NCI-H2081 treated with DMSO at 0.1 percent for 48 hours (cell line): ENCODE measurements at places on chromosomes 5 and 9.

GRCh38 chr9:34139477-34140146 is 13.1 kb upstream of the DCAF12 start:
- DNase-seq: no peak

DNA sequence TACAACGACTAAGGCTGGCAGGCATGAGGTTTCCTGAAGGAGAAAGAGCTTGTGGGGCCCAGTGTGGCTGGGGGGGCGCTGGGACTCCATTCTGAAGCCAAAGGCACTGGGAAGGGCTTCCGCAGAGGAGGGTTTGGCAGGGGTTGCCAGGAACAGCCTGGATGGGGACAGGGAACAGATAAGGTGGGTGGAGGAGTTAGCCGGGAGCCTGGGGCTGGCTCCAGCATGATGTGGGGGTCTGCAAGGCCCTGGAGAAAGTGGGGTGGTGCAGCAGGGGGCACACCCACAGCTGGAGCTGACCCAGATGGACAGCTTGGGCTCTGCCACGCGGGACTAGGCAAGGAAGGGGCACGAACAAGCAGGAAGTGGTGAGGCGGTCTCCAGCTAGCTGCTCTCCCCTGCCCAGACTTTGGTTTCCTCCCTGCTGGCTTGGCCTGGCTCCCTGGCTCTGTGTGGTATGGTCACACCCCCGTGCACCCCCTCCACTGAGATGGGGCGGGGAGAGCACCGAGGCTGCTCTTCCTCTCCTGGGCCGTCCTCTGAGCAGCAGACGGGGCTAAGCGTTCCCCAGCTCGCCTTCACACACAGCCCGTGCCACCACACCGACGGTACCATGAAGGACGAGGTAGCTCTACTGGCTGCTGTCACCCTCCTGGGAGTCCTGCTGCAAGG is at the start of gene LTC4S:
LTC4S (plus strand) TSS at position 519 of the 672 bp plus-strand sequence; CDS start at position 614, 95 bp downstream.
- no peak for DNase-seq

DNA sequence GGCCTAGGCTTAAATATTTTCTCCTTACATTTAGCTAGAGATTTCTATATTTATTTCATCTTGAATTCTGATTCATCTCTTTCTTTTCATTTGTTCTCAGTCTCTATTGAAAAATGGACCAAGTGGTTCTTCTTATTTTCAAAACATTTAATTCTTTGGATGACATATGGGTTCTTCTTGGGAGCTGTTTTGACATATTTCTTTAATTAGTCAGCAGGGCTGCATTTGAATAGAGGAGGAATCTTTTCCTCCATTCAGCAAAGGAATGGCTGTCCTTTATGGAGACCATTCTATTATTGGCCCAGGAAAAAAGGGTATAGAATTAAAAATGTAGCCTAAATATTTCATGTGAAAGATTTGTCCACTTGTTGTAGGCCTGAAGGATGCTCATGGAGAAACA is 109.9 kb downstream of the RPS23 start:
- no peak for DNase-seq

DNA sequence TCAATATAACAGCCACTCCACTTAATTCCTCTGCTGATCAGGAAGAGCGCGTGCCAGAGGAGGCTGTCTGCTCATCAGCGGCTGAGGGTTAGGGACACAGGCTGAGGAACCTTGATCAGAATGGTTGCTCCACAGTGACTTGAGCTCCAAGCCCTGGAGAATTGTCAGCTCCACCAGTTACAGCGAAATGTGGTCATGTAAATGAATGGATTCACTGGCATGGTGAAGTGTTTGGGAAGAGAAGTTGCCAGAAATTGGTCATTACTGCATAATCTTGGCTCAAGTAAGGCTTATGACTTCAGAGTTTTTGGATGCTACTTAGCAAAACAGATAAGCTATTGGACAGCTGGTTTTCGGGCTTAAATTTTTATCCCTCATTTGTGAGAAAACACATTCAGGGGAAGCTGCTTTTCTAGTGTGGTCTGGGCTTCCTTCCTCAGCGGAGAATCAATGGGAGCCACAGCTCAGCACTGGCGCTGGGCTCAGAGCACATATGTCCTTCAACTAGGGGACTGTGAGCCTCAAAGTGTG is 65.0 kb downstream of the PRRT1B start:
- DNase-seq: no peak

DNA sequence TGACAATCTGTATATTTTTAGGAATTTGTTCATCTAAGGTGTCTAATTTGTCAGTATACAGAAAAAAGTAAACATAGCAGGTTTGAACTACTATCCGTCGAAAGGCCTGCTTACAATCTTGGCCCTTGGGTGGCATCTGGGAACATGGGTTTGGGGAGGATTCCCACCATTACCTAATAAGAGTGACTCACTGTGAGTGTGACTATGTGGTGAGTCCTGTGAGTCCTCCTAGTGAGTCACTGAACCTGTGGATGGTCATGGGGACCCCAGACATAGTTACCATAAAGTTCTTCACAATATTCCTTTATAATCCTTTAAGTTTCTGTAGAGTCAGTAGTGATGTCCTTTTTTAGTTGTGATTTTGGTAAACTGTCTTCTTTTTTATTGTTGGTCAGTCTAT is 37.0 kb downstream of the RNF130 start:
- DNase-seq: no peak

GRCh38 chr5:149301744-149302380 is 30.2 kb downstream of the AFAP1L1 start:
- no peak for DNase-seq

- no peak for DNase-seq
Observed at GRCh38 chr9:118538959-118539358, 830.3 kb downstream of the BRINP1 start.

DNA sequence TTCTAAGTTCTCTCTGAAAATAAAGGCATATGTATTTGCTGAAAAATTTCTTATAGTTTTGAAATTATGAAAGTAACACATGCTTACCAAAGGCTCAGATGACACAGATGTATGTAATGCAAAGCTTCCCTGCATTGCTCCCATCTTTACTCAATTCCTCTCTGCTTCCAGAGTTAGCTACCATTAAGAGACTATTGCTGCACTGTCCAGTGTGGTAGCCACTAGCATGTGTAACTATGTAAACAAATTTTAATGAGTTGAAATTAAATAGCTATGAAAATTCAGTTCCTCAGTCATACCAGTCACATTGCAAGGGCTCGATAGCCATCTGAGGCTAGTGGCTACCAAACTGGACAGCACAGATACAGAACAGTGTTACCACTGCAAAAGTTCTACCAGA is 17.9 kb downstream of the FRMD3 start:
- DNase-seq: no peak

DNA sequence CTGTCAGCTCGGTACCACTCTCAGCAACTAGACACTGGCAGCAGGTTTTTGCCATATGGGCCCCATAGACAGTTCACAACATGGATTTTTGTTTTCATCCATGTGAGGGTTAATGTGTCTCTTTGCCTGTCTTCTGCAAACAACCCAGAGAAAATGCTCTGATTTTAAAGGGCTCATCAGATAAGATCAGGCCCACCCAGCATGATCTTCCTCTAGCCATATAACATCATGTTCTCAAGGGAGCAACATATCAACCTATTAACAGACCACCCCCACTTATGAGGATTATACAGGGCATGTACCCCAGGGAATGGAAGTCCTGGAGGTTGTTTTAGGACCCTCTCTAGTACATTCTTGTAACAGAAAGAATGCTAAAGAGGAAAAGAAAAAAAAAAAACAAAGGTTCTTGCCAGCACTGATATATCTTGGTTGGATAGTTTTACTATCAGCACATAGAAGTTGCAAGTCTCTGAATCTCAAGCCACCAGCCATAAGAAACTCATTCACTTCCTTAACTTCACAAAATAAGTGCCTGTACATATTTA is 1015.1 kb downstream of the TLE4 start:
- no peak for DNase-seq

- DNase-seq: no peak
Observed at GRCh38 chr5:111337688-111338087, 113.5 kb downstream of the CAMK4 start.

DNA sequence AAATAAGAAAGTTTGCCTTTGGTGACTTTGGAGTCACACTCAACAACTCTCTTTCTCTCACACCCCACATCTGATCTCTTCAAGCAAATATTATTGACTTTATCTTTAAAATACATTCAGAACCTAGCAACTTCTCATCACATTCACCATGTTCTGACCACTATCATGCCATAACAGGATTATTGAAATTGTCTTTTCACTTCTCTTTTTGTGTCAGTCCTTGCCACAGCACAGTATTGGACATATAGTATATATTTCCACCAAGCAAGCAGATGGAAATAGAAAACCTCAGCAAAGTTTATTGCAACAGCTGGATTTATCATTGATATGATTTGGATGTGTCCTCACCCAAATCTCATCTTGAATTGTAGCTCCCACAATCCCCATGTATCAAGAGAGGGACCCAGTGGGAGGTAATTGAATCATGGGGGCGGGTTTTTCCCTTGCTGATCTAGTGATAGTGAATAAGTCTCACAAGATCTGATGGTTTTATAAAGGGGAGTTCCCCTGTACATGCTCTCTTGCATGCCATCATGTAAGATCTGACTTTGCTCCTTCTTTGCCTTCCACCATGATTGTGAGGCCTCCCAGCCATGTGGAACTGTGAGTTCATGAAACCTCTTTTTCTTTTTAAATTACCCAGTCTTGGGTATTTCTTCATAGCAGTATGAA is 26.9 kb upstream of the ITGA1 start:
- no peak for DNase-seq

DNA sequence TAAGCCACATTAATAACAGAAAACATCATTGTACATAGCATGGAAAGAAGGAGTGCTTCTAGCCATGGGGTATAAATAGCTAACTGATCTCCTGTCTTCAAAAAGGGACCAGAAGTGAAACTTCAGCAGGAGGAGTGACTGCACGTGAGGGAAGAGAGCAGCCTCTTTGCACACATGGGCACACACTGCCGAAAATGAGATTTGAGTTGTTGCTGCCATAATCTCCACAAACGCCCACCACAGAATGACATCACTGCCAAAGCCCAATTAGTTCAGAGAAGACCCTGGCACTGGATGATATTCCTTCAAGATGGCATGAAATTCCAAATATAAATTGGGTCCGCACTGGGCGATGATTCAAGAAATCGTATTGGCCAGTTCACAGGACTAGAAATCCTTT is 238.9 kb upstream of the NR4A3 start:
- no peak for DNase-seq

DNA sequence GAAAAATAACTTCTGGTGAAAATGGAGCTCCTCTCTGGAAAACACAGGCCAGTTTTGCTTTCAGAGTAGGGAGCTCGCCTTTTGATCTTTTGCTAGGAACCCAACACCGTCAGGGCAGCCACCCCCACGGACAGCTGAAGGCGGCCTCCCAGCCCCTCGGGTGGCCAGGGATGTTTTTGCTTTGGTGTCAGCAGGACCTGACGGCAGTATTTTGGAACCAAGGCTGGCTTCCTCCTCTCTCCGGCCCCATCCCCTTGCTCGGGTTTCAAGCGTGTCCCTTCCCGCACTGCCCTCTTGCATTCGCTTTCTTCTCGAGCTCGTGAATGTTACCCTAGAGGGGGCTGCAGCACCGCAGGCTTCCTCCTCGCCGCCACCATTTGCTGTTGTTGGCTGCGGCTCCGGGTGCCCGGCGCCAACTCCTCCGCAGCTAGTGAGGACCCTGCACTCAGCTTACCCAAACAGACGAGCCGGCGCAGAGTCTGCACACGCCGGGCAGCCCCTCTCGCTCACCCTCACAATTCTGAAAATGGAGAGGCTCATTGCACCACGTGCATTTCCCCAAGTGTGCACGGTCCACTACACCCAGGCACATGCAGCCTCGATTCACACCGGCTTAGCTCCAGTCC is 35.5 kb upstream of the ADAMTSL1 start:
- DNase-seq: no peak

DNA sequence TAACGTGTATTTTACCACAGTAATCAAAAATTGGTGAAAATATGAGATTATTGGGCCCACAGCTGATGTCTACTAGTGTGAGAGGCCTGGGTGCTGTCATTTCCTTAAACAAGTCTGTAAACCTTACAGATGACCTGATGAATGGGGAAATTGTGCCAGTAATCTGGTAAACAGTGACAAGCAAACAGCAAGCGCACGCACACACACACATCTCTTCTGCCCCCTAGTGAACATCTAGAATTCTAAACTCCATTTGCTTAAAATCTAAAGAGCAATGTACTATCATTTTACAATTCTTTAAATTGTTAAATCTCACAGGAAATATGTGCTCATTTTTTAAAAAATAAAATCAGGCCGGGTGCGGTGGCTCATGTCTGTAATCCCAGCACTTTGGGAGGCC is 7.5 kb upstream of the RAPGEF1 start:
- no peak for DNase-seq

DNA sequence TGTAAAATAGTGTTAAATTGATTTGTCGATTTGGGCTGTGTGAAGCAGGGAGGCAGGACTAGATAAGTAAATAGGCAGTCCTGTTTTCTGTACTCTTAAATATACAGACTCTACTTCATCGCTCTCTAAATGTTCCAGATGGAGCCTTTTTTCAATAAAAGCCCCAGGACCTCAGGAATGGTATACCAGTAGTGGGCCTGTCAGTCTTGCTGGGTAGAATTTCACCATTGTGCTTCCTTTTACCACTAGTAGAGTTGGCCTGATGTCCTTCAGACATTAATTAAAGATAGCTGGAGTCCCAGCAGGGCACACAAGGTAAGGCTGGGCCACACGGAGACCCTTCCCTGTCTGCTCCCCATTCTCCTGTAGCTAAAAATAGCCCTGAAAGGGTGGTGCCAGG is 6.0 kb downstream of the SNX18 start:
- DNase-seq: no peak

GRCh38 chr5:123700624-123701287 is 188.8 kb downstream of the CSNK1G3 start:
- no peak for DNase-seq

GRCh38 chr9:70421272-70422180 is 7.1 kb upstream of the KLF9 start:
- no peak for DNase-seq
